GM20000 (cell line): ENCODE measurements at places on chromosomes 1 and 21.
A peak's percentile ranks its signal among the peaks of the same experiment; 100 is the strongest.

- DNase-seq = no peak
Measured at GRCh38 chr1:224177356-224177999, 5.6 kb upstream of the DEGS1 start.

GRCh38 chr1:231084353-231084752 is 44.3 kb upstream of the FAM89A start:
- no peak for DNase-seq

GRCh38 chr21:37060296-37060695 is 12.6 kb downstream of the PIGP start:
- no peak for DNase-seq

GRCh38 chr1:74396933-74397332 is 115.5 kb downstream of the LRRC53 start:
- peak; percentile 3 for DNase-seq

DNA sequence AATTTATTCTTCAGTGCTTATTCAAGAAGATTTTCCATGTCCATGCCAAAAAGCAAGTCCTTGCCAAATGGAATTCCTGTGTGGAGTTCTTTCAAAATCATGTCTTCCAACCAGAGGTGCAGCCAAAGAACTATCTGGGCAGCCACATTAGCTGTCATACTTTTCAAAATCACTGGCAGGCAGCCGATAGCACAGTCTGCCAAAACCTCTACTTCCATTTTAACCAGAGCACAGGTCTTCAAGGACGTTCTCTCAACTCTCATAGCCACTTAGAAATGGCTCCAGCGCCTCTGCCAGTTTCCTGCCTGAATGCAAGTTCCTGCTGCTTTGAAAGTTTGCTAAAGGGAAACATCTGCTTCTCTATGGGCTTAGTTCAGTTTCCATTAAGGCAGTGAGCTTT is 975.7 kb upstream of the ADGRL4 start:
- no peak for DNase-seq

DNA sequence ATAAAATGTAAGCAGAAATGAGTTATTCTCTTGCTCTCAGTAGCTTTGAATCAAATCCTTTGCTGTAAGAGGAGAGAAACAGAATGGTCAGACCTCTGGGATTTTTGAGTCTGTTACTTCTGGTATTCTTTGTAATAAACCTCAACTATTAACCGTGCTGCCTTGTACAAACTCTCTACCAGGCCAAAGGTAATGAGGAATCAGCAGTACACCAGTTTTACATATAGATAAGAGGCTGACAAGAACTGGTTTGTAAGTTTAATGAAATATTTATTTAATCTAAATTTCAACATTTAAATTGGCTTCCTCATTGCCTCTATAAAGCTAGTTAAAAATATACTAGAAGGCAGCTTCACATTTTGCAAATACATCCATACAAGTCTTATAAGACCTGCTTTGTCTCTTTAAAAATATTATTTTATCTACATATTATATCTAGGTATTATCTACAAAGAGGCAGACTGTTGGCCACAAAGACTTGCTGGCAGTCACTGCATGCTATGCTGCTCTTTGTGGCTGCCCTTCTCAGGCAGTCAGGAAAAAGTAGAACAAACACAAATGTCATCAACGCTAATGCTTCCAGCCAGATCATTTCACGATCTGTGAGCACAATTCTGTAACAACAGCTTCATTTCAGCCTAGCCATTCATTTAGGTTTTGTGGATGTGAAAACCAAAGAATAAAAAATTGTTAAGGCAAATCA is 173.0 kb downstream of the GABPA start:
- no peak for DNase-seq

DNA sequence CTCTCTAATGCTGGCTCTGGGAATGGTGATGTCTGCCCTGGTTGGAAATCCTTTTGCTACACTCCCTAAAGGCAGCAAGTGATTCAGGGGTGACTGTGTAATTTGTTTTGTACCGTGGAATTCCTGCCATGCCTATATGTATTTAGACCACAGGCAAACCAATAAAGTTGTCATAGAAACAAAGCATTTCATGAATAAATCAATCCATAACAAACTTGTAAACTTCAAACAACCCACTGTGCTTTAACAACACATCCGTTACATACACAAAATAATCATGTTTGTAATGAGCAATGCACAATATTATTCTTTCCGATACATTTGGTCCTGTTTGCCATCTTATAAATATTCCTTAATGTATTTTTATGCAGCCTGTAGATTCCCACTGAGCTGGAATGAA is 330.3 kb upstream of the SNX7 start:
- DNase-seq = no peak

DNA sequence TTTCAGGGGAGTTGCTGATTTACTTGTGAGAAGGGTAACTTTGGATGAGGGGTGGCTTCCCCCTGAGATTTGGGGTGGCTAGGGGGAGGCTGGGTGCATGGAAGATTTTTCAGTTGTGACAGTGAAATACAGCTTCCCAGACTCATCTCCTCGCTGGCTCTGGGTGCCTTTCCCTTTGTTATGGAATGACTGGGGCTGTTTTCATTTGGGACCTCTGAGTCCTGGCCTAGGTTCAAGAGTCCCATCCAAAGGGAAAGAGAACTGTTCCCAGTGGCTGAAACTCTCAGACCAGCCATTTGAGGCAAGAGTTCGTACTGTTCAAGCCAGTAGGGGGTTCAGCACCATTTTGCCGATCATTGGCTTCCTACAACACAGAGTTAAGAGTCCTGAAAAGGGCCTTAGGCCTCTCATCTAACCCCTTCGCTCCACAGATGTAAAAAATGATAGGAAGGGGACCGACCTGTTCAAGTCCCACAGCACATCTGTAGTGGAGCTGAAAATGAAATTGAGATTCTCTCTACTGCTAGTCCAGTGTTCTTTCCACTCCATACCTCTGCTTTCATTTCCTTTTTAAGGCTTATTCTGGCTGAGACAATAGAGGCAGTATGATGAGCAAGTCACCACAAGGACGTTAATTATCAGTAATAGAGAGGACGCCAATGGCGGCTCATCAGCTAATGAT is 958 bp downstream of the DDR2 start:
- peak; percentile 29 for DNase-seq

- DNase-seq = no peak
Measured at GRCh38 chr1:11877074-11877473, 18.3 kb upstream of the NPPB start.

DNA sequence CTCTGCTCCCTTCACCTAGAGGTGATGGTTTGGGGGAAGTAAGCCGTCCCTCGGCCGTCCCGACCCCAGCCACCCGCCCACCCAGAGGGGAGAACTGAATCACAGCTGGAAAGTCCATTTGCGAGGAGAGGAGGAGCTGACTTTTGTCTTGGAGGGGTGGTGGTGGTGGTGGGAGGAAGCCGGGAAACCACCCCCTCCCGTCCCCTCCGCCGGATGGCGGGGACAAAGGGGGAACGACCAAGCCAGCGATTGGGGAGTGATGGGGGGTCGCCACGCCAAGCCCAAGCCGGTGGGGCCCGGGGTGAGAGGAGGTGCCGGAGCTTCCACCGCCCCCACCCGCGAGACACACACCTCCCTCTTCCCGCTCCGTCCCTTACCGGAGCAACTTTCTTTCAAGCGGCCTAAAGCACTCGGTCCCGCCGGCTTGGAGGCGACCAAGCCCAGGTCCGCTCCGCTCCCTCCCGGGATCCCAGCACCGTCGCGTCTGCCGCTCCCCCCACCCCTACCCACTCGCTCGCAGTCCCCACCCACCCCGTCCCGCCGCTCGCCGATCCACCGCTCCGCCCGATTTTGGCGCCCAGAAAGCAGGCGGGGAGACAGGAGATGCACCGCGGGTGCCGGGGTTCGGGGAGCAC is 540 bp downstream of the ARHGEF2 start:
- DNase-seq = peak; percentile 60
